ENCODE measurements at places on chromosomes 3 and 15.

GRCh38 chr3:73502609-73503583 is 121.8 kb downstream of the PDZRN3 start:
- peak; percentile 41 for DNase-seq

GRCh38 chr3:186965141-186965879 is 35.0 kb downstream of the ST6GAL1 start:
- DNase-seq = no peak

DNA sequence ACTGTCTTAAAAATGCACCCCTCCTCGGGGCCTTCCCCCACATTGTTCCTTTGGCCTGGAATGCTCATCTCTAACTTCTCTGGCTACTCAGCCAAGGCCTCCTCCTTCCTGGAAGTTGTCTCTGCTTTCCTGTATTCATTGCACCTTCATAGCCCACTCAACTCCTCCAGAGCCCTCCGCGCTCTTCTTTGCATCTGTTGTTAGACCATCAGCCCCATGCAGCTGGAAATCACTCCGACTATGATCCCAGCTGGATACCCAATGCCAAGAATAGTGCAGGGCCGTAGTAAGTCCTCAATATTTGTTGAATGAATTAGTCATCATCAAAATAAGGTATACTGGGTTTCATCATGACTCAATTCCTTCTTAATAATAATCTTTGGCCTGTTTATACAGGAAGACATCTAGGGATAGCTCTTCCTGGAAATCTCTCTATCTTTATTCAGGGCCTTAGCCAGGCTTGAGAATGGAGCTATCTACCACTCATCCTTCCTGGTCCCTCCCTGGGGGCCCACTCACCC is 112.7 kb downstream of the SYNPR start:
- no peak for DNase-seq

DNA sequence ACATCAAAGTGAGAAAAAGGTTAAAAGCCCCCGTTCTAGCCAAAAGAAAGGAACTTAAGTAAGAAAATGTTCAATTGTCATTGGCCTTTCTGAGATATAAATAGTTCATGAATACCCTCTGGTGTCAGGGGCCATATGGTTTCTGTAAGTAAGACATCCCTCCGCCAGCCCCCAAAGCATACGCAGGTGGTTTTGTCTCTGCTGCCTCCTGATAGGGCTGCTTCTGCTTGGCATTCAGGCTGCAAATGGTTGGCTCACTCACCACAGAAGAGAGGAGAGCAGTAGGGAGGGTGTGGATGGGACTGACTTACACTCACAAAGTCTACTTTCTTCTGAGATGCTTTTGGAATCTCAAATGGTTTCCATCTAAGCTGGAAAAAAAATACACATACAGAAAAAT is 29.8 kb downstream of the HGD start:
- no peak for DNase-seq

DNA sequence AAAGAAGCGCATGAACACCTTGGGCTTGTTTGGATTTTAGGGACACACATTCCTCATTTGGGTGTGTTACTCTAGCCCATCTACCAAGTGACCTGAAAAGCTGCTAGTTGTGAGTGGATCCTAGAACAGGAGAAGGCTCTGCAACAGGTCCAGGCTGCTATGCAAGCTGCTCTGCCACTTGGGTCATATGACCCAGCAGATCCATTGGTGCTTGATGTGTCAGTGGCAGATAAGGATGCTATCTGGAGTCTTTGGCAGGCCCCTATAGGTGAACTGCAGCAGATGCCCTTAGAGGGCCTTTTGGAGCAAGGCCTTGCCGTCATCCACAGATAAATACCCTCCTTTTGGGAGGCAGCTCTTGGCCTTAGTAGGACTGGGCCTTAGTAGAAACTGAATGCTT is 53.2 kb downstream of the PAQR5 start:
- DNase-seq = no peak

DNA sequence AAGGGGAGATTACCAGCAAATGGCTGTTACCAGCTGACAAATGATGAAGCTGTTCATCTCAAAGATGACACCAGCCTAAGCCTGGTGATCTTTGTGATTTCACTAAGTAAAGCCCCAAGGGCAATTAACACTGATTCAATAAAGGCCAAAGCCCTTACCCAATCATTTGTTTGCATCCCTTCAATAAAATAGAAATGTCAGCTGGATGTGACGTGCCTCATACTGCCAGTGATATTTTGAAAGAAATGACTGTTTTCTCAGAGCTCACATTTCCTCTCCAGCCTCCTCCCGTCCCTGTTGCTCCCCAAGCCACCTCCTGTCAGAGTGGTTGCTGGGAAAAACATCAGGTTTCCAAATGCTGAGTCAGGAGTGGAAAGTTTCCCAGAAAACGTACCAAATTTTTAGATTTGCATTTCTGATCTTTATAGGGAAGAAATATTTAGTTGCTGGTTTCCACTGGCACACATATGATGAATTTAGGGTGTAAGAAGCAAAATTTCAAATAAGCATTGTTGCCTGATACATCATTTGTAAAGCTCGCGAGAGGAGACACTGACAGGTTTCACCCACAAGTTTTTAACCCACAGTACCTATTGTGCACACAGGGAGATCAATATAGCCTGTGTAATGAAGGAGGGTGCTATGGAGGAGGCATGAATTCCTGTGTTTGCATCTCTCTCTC is 21.0 kb downstream of the C2CD4A start:
- no peak for DNase-seq

DNA sequence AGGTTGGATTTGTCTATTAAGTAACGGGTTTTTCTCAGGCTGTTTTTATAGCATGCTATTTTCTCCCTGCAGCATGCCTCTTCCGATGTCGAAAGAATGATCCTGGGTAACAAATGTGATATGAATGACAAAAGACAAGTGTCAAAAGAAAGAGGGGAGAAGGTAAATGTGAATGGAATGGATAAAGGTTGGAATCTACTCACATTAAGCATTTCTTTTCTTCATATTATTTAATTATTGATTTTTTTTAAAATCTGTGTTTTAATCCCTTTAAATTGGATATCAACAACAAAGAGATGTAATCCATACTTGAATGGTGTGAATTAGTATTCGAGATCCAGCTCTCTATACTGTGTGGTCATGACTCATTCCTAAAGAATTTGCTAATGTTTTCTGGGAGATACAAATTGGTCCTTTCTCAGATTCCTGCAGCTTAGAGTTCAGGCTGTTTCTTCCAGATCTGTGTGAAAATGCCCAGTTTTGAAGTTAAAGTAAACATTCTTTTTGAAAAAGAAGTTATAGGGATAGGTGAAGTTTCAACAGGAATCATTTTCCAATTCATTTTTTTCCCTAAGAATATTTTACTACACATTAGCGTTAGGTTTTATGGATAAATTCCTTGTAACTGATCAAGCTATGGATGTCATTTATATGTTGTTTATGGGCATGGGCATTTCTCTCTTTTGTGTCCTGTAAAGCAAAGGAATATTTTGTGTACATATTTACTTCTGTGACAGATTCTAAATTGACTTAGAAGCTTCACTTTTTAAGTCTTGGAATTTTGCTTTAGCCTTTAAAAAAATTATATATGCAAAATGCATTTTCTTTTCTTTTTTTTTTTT is 20.8 kb upstream of the APH1B start:
- DNase-seq = no peak

DNA sequence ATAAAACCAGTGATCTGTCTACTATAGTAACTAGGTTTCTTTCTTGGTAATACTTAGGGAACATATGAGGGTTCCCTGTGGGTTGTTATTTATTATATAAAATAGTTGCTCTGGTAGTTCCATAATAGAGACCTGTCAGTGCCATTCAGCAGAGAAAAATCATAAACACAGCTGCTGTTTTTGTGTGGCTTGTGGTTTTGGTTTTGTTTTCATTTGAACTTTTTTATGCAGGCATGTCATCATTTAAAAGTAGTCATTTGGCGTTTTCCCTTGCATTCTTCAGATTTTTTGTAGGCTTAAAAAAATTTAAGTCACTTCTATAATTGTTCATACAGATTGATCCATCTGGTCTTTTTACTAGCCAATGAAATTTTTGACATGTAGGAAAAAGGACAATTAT is 47.9 kb downstream of the PIK3CA start:
- peak; percentile 40 for DNase-seq

DNA sequence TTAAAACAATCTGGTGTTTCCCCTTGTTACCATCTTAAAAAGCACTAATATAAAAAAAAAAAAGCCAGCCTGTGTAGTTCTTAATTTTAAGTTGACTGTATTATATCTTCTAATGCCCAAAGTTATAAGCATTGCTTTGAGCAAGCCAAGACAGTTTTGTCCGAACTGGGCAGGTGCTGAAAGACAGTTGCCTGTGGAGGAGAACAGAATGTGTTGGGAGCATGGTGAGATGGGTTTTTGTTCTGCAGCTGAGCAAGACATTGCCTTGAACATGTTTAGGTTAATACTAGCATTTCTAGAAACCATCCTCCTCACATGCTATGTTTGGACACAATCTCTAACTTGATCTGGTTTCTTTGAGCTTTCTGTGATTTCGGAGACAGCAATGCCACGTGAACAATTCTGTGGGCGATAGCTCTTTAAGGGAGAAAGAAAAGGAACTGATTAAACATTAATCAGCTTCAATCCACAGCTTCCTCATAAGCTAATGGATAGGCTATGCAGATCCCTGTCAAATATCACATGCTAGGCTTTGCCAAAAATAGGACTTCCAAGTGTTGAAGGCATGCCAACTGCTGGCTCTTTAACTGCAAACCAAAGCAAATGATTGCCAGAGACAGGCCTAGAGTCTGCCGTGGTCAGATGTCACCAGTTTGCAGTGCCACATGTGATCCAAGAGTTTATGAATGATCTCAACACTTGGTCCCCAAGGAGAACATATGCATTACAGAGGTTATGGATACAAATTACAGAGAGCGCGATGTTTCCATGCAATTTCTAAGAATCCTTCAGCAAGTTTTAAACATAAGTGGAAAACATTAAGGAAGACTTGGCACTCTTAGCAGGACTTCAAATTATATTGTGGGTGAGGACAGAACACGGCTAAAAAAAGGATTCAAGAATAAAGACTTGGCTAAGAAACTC is 428.1 kb downstream of the ROBO2 start:
- DNase-seq = no peak

DNA sequence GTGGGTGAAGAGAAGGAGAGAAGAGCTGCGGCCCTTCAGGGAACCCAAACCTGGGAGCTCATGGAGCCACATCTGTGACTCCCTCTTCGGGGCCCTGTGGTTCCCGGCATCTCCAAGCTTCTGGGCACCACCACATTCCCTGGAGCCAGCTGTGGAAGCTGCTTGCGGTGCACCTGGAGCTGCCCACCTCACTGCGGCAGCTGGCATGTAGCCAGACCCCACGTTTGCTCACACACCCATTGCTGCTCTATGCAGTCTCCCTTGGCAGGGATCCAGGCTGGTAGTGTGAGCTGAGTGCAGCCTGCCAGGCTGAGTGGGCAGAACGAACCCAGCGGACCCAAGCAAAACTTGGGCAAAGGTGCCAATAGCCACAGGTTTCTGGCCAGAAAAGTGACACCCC is 16.8 kb upstream of the PLA2G4E start:
- peak; percentile 96 for DNase-seq

GRCh38 chr3:149271669-149272068 is 50.0 kb upstream of the CP start:
- DNase-seq = no peak

DNA sequence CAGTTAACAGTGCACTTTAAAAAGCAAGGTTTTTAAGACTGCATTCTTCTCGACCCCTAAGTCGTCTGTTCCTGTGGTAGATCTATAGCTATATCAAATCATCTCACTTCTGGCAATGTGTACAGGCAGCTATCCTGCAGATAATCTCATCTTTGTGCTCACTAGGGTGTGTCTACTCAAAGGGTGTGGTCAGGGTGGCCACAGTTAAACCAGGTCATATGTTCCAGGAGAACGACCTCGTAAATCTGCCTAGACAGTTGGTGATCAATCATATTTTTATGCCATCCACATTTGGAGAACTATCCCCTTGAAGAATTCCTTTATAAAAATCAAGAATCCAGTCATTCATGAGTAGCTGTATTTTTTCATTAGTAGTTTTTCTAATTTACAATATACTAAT is 3.0 kb downstream of the VEPH1 start:
- DNase-seq = no peak

- DNase-seq = no peak
Observed at GRCh38 chr3:157423337-157423736, 13.3 kb upstream of the PTX3 start.

DNA sequence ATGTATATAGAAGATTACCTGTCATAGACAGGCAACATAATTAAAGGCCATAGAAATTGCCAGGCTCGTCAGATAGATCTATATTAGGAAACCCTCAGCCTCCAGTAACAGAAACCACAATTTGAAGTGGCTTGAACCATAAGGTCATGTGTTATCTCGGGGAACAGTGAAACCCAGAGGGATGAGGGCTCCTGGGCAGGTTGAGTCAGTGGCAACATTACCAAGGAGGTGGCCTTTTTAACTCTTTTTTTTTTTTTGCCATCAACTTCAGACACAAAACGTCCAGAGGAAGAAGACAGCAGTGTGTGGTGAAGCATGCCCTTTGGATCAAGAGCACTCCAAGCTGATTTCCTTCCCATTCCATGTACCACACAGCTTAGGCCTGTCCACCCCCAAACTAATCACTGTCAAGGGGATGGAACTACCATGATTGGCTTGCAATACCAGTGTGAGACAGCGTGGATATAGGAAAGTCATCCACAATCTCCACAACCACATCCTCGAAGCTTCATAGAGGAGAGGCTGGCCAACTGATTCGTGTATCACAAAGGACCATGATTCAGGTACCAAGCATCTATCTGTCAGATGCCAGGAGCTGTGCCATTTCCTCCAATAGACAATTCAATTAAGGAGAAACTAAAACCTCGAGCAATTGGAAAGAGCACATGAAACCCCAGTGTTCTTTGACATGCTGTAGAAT is 999 bp upstream of the KIF7 start:
- no peak for DNase-seq

GRCh38 chr3:135811651-135812050 is 153.9 kb upstream of the PPP2R3A start:
- DNase-seq = no peak

- DNase-seq = no peak
Observed at GRCh38 chr15:64478863-64479262, 18.5 kb downstream of the ZNF609 start.

GRCh38 chr15:53447053-53447574 is 312.3 kb downstream of the WDR72 start:
- DNase-seq = no peak

- DNase-seq = no peak
Observed at GRCh38 chr3:160027541-160028195, 39.0 kb downstream of the IL12A start.

GRCh38 chr3:124826703-124827102 is 60.5 kb downstream of the ITGB5 start:
- DNase-seq = no peak

DNA sequence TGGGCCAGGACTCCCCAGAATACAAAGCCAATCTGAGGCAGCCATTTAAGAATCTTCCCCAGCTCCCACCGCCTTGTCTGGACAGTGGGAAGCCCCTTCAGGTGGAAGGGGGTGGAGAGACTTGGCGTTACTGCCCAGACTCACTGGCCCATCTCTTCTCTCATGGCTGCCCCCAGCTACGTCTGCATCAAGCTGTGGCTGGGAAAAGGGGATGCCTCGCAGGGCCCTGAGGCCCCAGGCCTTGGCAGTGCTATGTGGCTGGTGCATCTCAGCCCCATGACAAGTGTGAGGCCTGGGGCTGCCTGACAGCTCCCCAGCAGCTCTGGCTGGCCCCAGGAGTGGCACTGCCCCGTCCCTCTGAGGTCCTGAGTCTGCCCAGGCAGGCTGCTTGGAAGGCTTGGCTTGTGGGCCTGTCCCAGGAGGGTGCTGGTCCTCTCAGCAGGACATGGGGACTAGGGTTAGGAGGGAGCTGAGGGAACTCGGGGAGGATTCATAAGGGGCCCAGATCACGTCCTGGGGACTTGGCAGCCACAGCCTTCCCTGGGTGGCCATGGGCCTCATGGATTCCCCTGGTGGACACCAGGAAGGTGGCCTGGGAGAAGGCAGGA is 20.2 kb upstream of the SLC41A3 start:
- no peak for DNase-seq

GRCh38 chr3:49647741-49648140 is 26.4 kb upstream of the APEH start:
- no peak for DNase-seq
